WTC11 (cell line): ENCODE measurements at places on chromosomes 4 and X. TPM values are rescaled to one million over a fixed set of nuclear protein-coding genes. Genes with fewer than 3 reads are reported as not detected.

- H3K27me3 ChIP-seq = no peaks in the 10 kb centered on the region
- H3K36me3 ChIP-seq = no peaks in the 10 kb centered on the region
- H3K27ac ChIP-seq = no peak overlapping the region
- no peak overlapping the region for H3K4me3 ChIP-seq
- DNase-seq = no peak
- H3K4me1 ChIP-seq = peaks cover 2% of the 10 kb centered on the region; the same call in 1 of the 2 replicates
Observed at GRCh38 chr4:2359591-2360395, 58.7 kb downstream of the ZFYVE28 start.

- H3K27me3 ChIP-seq = no peaks in the 10 kb centered on the region
- H3K27ac ChIP-seq = no peak overlapping the region
- peaks cover 4% of the 10 kb centered on the region; the same call in 1 of the 2 replicates for H3K36me3 ChIP-seq
- DNase-seq = no peak
- no peak overlapping the region for H3K4me3 ChIP-seq
Observed at GRCh38 chrX:111123125-111123524, 27.1 kb downstream of the PAK3 start.

- H3K4me3 ChIP-seq = no peak overlapping the region
- peaks cover 6% of the 10 kb centered on the region for H3K36me3 ChIP-seq
- DNase-seq = no peak
- H3K4me1 ChIP-seq = peaks cover 6% of the 10 kb centered on the region
- no peak overlapping the region for H3K27ac ChIP-seq
Observed at GRCh38 chr4:48739560-48740019, 40.5 kb downstream of the FRYL start.

MAGEA6 gene
- 0.30 to 1.0 TPM (median 0.60 TPM) in 3 replicates for total RNA-seq

GRCh38 chrX:147675819-147676218 is 235.9 kb upstream of the FMR1 start:
- DNase-seq = no peak
- H3K27ac ChIP-seq = no peak overlapping the region
- peaks cover 33% of the 10 kb centered on the region for H3K36me3 ChIP-seq
- no peaks in the 10 kb centered on the region; the same call in 1 of the 2 replicates for H3K27me3 ChIP-seq
- H3K4me3 ChIP-seq = no peak overlapping the region

GRCh38 chr4:100533741-100534140 is 15.9 kb upstream of the EMCN start:
- DNase-seq = no peak
- no peak overlapping the region for H3K27ac ChIP-seq
- H3K4me3 ChIP-seq = no peak overlapping the region
- no peaks in the 10 kb centered on the region for H3K27me3 ChIP-seq
- peaks cover 4% of the 10 kb centered on the region; the same call in 1 of the 2 replicates for H3K36me3 ChIP-seq

RASGEF1B gene
- 3.8 to 6.9 TPM (median 4.0 TPM) in 3 replicates for total RNA-seq

TLR10 gene
- 0.30 TPM in 1 of 3 replicates, not detected in the others for total RNA-seq

DNA sequence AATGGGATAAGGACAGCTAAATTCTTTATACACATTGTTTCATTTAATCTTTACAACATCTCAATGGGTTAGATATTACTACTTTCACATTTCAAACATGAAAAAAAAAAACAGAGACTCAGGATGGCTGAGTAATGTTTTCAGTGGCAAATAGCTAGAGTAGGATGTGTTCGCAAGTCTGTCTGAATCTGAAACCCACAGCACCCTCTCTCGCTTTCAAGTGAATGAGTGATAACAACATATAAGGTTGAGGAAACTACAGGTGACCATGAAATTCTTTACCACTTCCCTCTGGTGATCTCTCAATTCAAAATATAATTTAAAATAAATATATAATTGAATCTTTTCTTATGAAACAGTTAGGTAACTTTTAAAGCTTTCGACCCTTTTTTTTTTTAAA is 162.6 kb downstream of the PRR32 start:
- H3K4me3 ChIP-seq = no peak overlapping the region
- H3K4me1 ChIP-seq = no peaks in the 10 kb centered on the region
- DNase-seq = no peak
- no peaks in the 10 kb centered on the region for H3K36me3 ChIP-seq

DNA sequence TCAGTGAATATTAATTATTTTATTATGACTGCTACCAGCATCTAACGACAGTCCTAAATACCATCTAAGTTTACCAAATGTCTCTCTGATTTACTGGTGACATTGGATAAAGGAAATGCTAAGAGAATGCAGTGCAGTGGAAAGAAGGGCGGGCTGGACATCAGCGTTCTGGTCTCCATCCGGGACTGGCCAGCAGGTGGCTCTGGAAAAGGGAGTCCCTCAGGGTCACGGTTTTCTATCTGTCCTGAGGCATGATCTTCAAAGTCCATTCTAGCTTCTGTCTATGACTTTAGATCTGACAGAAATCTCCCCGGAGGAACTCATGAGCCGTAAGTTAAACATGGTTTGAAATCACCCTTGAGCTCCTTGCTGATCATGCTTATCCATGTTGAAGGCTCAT is 3.3 kb downstream of the TRIM2 start:
- peak; percentile 42 for DNase-seq
- H3K27ac ChIP-seq = no peak overlapping the region
- H3K27me3 ChIP-seq = peaks cover 5% of the 10 kb centered on the region; the same call in 1 of the 2 replicates
- peaks cover 30% of the 10 kb centered on the region for H3K36me3 ChIP-seq
- H3K4me3 ChIP-seq = no peak overlapping the region; the same call in 1 of the 2 replicates

DNA sequence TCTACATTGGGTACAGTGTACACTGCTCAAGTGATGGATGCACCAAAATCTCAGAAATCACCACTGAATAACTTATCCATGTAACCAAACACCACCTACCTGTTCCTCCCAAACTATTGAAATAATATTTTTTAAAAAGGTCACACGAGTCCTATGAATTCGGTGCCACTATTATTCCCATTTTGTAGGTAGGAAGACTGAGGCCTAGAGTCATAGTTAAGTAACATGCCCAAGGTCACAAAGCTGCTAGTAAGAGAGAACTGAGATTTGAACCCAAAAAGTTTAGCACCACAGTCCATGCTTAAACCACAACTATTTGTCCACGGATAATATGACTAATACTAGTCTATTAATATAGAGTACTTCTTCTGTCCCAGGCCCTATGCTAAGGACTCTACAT is 2.7 kb downstream of the ARHGEF6 start:
- DNase-seq = no peak
- H3K36me3 ChIP-seq = no peaks in the 10 kb centered on the region
- no peak overlapping the region for H3K27ac ChIP-seq
- H3K4me1 ChIP-seq = peaks cover 7% of the 10 kb centered on the region
- H3K4me3 ChIP-seq = no peak overlapping the region
- no peaks in the 10 kb centered on the region for H3K27me3 ChIP-seq

GRCh38 chrX:24694825-24695224 is 1.1 kb downstream of the POLA1 start:
- peaks cover 2% of the 10 kb centered on the region for H3K36me3 ChIP-seq
- peaks cover 24% of the 10 kb centered on the region for H3K4me1 ChIP-seq
- H3K27me3 ChIP-seq = no peaks in the 10 kb centered on the region
- DNase-seq = no peak

DNA sequence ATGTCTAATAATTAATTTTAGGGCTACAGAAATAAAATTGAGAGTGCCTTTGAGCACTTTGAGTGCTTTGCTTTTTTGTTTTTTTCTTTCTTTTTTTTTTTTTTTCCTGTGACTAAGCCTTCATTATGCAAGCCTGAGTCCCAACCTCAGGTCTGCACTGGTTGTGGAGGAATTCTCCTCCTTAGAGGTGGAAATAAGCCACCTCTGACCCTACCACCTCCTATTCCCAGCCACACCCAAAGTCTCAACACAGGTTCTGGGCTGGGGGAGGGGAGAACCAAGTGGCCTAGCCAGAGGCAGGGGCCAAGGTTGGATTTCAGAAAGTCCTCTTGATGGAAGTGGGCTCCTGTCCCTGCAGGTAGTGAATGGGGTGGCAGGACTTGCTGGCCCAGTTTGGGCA is 180.2 kb downstream of the ARAP2 start:
- H3K36me3 ChIP-seq = no peaks in the 10 kb centered on the region
- no peak overlapping the region for H3K27ac ChIP-seq
- H3K4me3 ChIP-seq = no peak overlapping the region
- no peaks in the 10 kb centered on the region for H3K27me3 ChIP-seq
- no peak for DNase-seq
- H3K4me1 ChIP-seq = peaks cover 9% of the 10 kb centered on the region

- no peak overlapping the region for H3K4me3 ChIP-seq
- no peaks in the 10 kb centered on the region for H3K27me3 ChIP-seq
- H3K4me1 ChIP-seq = peaks cover 4% of the 10 kb centered on the region; the same call in 1 of the 2 replicates
- H3K27ac ChIP-seq = no peak overlapping the region
- no peaks in the 10 kb centered on the region for H3K36me3 ChIP-seq
Observed at GRCh38 chr4:164011791-164012190, 517.3 kb downstream of the TMA16 start.

EDA gene
- 11.3 to 15.1 TPM (median 12.9 TPM) in 3 replicates for total RNA-seq

GRCh38 chr4:140100771-140101170 is 53.2 kb downstream of the MAML3 start:
- H3K4me3 ChIP-seq = no peak overlapping the region
- no peaks in the 10 kb centered on the region for H3K36me3 ChIP-seq
- H3K27me3 ChIP-seq = no peaks in the 10 kb centered on the region
- H3K27ac ChIP-seq = no peak overlapping the region
- peaks cover 18% of the 10 kb centered on the region for H3K4me1 ChIP-seq

DNA sequence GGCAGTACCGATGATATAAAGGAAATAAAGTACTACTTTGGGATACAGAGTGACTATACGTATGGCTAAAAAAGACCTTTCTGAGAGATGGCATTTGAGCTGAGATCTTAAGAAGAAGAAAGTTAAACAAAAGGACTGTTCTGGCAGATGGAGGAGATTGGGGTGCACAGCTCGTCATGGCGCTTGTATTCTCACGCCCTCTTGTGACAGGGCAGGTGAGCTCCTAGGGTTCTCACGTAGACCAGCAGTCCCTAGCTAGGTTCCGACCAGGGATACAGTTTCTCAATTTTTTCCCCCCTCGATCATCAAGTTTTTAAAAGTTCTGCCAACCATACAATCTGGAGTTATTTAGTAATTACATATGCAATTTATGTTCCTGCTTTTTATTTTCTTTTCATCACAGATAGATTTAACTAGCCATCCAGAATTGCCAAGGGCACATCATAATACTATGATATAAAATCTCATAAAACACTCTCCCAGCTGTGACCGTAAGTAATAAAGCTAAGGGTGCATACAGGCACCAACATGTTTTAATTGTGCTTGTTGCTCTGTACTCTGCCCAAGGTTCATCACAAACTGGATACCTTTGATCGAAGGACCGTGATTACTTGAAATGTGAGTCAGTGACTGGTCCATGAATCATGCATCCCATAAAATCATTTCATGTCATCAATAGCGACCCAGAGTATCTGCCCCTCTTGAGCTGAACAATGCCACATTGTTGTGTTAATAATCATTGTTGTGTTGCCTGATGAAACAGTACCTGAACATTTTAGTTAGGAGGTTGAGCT is 69.4 kb upstream of the ZNF518B start:
- no peak overlapping the region for H3K27ac ChIP-seq
- peaks cover 11% of the 10 kb centered on the region for H3K4me1 ChIP-seq
- no peaks in the 10 kb centered on the region for H3K36me3 ChIP-seq
- peak; percentile 27 for DNase-seq

TSPAN6 gene
- total RNA-seq = 47.0 to 50.5 TPM (median 49.8 TPM) in 3 replicates

DNA sequence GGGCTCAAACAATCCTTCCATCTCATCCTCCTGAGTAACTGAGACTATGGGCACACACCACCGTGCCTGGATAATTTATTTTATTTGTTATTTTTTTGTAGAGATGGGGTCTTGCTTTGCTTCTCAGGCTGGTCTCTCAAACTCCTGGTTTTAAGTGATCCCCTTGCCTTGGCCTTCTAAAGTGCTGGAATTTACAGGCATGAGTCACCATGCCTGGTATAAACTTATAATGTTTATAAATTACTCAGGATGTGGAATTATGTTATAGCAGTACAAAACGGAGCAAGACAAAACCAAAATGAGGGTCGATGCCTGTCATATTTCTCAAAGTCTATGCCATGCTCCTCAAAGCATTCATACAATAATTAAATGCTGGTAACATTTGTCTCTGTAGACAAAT is 29.8 kb upstream of the TEX13C start:
- H3K4me3 ChIP-seq = no peak overlapping the region
- no peaks in the 10 kb centered on the region for H3K27me3 ChIP-seq
- H3K27ac ChIP-seq = no peak overlapping the region
- peaks cover 8% of the 10 kb centered on the region for H3K4me1 ChIP-seq
- H3K36me3 ChIP-seq = no peaks in the 10 kb centered on the region
- DNase-seq = no peak

DNA sequence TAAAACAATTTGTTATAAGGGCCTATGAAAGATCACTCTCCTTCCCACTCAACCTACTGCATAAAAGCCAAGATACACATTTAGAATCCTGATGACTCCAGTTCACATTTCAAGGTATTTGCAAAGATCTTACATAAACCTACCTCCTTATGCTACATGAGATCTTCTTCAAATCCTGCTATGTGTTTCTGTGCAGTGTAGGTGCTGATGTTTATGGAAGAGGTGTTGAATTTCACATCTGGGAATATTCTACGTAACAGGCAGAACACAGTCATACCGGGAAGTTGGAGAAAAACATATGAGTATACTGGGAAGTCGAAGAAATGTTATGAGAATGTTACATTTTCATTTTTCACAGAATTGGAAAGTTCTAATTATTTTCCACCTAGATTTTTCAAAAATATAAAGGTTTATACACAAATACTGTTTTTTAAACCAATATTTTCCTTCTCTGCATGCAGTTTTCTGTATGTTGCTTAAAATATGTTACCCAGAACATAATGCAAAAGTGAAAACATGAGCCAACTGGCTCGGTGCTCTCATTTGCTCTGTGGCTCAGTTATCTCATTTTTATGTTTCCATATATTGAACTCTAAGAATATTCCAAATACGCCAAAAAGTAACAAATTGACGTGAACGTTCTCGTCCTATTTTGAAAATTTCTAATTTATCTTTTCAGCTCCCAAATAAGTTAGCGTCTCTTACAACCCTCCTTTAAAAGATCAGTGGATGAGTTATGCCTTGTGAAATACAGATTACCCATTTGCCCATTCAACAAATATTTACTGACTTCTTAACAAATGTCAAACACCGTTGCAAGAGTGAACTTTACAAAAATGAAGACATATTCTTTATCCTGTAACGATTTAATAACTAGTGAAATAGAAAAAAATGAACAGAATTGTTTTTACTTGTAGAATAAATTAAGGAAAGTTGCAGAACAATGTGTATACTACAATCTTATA is 899.3 kb downstream of the STIM2 start:
- no peak overlapping the region for H3K4me3 ChIP-seq
- no peaks in the 10 kb centered on the region for H3K36me3 ChIP-seq
- no peaks in the 10 kb centered on the region for H3K27me3 ChIP-seq
- no peak for DNase-seq
- H3K27ac ChIP-seq = no peak overlapping the region

GRCh38 chrX:23493941-23494374 is 159.3 kb downstream of the PTCHD1 start:
- H3K4me1 ChIP-seq = peaks cover 11% of the 10 kb centered on the region
- H3K27me3 ChIP-seq = no peaks in the 10 kb centered on the region
- peaks cover 15% of the 10 kb centered on the region for H3K36me3 ChIP-seq
- no peak for DNase-seq
- H3K4me3 ChIP-seq = no peak overlapping the region
- H3K27ac ChIP-seq = no peak overlapping the region

- DNase-seq = no peak
- peaks cover 32% of the 10 kb centered on the region for H3K4me1 ChIP-seq
- peaks cover 1% of the 10 kb centered on the region for H3K36me3 ChIP-seq
Observed at GRCh38 chrX:13923845-13924244, 105.8 kb downstream of the GEMIN8 start.
